Kidney (tissue), 22 donors: ENCODE measurements at places on chromosomes 2 and 18.

- no peak for DNase-seq
Measured at GRCh38 chr2:223929571-223930102, 15.5 kb downstream of the WDFY1 start.

DNA sequence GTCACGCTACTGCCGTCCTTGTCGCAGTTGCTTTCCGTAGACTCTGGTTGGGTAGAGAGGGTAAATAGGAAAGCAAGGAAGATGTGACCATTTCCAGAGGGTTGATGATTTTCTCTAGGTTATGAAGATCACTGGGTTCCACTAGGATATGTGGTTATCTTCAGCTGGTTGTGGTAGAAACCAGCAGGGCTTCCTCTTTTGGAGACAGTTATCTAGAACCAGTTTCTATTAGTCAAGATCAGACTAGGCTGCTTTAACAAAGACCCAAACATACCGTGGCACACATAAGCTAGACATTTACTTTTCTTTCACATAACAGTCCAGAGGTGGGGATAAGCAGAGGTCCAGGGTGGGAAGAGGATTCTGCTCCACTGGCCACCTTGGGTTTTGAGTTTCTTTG is 59.6 kb downstream of the FASTKD2 start:
- no peak for DNase-seq

GRCh38 chr2:118833716-118834439 is 13.6 kb downstream of the EN1 start:
- no peak for DNase-seq

DNA sequence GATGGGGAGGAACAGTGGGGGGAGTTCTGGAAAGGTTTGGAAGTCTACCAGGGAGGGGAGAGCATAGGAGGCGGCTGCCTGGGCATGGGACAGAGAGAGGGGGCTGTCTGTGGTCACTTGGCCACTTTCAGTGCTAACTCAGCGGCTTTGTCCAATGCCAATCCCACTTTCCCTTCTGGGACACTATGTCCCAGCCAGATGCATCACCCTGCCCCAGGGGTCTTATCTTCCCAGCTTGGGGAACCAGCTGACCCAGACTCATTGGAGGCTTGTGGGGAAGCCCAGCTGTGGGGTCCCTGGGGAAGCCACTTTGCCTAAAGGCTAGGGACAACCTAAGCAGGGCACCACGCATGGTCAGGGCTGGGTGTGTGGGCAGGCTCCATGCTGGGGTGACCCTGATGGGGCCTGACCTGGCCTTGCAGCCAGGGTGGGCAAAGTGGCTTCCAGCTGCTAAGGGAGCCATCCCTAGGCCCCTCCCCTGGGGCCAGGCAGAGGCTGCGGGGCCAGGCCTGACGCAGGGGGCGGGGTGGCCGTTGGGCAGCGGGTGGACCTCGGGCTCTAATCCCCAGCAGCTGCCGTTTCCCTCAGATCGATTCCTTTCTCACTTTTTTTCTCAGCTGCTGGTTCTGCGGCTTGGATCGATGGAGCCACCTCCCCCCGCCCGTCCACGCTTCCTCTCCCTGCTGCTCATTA is 1.6 kb upstream of the ASIC4 start:
- no peak for DNase-seq

GRCh38 chr2:202249521-202250253 is 11.3 kb upstream of the SUMO1 start:
- no peak for DNase-seq

- peak; percentile 19 for DNase-seq
Measured at GRCh38 chr2:104858006-104858978, 4.4 kb downstream of the POU3F3 start.

DNA sequence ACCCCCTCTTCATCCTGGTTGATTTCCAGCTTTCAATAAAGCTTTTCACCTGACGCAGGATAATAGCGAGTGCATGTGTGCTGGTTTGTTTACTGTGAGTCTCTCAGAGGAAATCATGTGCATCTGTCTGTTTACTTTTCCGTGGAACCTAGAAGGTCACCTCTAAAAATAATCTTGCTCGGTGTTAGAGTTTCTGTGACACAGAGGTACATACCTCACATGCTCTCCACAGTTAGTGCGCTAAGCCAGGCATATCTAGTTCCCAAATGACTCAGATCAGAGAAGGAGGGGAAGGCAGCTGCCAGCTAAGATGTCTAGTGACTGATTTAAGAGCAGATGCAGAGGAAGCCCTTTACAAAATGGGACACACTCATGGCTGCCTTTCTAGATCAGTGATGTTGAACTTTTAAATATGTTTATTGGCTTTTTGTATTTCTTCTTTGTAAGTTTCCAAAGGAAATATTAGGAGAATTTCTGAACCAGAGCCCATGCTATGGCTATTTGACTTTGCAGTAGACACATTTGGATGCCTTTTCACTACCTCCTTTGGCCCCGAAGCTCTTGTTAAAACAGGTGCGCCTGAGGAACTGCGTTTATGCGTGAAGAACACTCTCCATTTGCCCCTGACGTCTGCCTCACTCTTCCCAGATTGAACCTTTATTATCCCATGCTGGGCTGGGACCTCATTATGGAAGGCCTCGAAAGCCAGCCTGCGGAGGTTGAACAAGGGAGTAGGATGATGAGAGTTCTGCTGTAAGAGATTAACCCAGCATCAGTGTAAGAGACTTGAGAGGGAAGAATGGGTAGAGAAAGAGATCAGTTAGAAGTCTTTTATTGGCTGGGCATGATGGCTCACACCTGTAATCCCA is 145.6 kb downstream of the FAM161A start:
- peak; percentile 86 for DNase-seq

- DNase-seq: no peak
Measured at GRCh38 chr2:135818937-135819610, 17.9 kb downstream of the LCT start.

DNA sequence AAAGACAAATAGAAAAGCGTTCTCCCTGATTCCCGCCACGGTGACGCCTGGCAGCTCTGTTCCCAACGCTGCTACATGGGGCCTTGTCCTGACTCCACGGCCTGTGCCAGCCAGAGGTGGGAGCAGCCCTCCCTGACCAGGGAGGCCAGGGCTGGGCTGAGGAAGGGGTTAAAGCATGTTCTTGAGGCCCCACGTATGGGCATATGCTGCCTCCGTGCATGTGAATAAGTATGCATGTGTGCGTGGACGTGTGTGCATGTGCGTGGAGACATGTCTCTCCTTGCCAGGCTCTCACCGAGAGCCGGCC is 1.6 kb upstream of the SNED1 start:
- DNase-seq: peak; percentile 48

DNA sequence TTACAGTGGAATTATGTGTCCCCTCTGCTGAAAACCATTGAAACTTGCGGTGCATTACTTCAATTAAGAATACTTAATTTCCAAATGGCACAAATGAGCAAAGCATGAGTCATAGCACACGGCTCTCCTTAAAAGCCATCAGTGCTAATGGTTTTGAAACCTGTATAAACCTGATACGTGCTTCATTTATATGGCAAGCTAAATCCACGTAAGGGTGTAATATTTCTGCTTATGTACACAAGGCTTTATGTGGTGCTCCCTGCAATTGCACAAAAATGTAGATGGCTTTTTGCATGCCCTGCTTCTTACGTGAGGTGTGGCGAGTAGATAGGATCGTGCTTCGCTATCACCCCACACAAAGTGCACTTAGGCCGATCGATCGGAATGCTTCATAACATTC is 840.9 kb downstream of the GALR1 start:
- no peak for DNase-seq

GRCh38 chr18:62979176-62979575 is 263.8 kb downstream of the PHLPP1 start:
- no peak for DNase-seq

GRCh38 chr18:47254341-47254939 is 3.0 kb upstream of the SKOR2 start:
- peak; percentile 71 for DNase-seq

GRCh38 chr2:59015027-59015426 is 773.9 kb upstream of the FANCL start:
- DNase-seq: no peak

DNA sequence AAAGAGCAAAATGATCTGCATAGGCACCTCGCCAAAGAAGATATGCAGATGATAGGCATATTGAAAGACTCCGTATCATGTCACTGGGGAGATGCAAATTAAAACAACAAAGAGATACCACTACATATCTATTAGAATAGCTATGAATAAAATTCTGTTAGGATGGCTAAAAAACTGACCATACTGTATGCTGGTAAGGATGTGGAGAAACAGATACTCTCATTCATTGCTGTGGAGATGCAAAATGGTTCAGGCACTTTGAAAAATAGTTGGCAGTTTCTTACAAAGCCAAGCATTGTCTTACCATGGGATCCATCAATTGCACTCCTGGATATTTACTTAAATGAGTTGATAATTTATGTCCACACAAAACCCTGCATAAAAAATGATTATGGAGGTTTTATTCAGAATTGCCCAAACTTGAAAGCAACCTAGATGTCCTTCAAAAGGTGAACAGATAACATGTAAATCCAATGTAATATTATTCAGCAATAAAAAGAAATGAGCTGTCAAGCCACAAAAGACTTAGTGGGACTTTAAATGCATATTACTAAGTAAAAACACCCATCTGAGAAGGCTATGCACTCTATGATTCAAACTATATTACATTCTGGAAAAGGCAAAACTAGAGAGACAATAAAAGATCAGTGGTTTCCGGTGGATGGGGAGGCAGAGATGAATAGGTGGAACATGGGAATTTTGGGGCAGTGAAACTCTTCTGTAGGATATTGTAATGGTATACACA is 31.2 kb downstream of the ZNF385B start:
- DNase-seq: no peak

DNA sequence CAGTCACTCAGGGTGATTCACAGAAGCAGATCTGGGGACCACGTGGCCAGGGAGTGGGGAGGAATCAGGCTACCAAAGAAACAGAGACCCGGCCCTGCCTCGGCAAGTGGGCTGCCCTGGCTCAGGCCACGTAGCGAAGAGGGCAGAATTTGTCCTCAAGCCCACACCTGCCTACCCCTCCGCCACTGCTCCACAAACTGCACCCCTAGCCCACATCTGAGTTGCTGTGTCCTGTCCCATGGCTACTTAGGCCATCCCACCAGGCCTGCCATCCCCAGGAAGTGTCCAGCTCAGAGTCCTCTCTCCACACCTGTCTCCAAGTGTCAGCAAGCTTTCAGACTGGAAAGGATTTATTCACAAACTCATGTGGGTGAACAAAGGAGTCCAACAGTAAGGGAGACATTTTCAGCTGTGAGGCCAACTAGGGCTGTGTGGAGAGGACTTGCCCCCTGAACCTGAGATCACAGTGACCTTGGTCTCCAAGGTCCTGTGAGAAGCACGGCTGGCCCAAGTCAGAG is 31.7 kb upstream of the ASPRV1 start:
- no peak for DNase-seq

GRCh38 chr2:2229626-2230432 is 101.2 kb downstream of the MYT1L start:
- peak; percentile 9 for DNase-seq

GRCh38 chr2:47086571-47086970 is 68.5 kb downstream of the STPG4 start:
- peak; percentile 48 for DNase-seq

GRCh38 chr2:120896126-120896525 is 160.5 kb downstream of the GLI2 start:
- no peak for DNase-seq

DNA sequence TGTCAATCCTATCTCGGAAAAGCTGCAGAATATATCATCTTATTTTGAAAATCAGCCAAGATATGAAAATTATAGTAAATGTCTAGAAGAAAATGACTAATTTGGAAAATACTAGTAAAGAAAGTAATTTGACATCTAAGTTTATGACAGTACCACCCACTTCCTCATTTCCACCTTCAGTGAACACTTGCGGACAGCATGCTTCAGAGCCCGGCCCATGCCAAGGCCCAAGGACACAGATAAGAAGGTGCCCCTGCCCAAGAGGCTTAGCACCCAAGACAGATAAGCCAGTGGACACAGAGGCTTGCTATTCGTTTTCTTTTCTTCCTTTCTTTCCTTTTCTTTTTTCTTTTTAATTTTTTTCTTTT is 4.8 kb upstream of the KCNG2 start:
- no peak for DNase-seq

DNA sequence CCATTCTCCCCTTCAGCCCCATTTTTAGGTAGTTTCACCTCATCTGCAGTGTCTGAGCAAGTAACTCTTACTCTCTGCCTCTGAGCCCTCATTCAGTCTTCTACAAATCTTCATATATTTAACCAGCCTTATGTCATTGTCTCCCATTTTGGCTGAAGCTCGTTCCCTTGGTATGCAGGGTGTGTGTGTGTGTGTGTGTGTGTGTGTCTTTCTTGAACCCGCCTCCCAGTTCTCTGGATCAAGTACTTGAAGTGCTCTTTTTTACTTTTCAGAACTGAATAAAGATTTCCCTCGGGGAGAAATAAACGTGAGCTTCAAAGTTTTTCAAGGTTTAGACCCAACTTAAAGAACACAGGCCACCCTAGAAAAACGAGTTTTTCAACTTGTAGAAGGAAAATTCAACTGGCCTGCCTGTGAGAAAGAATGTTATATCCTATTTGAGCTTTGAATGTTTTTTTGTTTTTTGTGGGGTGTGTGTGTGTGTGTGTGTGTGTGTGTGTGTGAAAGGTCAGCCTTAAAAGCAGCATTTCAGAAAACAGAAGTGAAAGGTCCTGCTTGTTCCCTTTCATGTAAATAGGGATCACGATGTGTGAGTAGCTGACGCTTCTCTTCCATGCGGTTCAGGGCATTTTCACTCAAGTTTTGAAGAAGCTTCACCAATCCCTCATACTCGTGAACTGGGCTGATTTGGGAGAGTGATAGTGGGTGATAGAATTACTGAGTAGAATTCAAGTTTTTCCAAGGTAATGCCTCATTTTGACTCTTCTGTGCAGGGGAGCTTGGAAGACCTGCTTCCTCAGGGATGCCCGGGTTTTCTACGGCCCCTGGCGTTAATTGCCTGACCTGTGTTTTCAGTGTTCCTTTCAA is 50.6 kb upstream of the EML6 start:
- peak; percentile 68 for DNase-seq

GRCh38 chr2:176614930-176615329 is 345.7 kb downstream of the MTX2 start:
- no peak for DNase-seq

DNA sequence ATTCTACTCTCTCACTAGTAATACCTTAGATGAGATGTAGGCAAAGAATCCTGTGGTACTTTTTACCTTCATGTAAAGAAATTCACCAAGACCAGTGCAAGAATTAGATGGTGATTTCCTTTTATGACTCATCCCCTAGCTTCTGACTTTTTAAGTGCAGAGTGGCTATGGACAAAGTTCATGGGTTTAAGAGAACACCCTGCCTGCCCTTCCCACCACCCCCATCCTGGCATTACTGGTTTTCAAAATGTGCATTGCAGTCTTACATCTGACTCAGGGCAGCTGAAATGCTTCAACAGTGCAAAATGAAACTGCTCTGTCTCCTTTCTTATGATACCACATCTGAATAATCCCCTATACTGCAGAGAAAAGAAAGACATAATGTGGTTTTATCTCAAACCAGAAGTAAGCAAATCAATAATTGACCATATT is 22.6 kb downstream of the MAIP1 start:
- no peak for DNase-seq

- DNase-seq: no peak
Measured at GRCh38 chr2:133812826-133813617, 244.8 kb upstream of the NCKAP5 start.

GRCh38 chr2:8049176-8049575 is 632.7 kb upstream of the ID2 start:
- DNase-seq: no peak
